ENCODE measurements at places on chromosomes 3 and 15.

DNA sequence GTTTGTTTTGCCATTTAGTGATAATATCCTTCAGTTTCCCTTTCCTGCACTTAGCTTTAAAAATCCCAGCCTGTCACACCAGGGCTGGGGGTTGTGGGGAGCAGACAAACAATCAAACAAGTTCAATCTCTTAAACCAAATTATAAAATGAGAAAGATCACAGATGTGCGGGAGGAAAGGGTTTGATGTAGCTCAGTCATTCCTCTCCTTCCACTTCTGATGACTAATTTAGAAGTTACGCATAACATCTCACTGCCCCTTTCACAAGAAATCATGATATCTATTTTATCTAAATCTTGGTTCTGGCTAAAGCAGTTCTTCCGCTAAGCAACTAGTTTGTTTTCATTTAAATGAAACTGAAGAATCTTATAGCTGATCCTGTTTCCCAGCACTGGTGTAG, 34.1 kb upstream of the ATG7 start:
- no peak for DNase-seq

DNA sequence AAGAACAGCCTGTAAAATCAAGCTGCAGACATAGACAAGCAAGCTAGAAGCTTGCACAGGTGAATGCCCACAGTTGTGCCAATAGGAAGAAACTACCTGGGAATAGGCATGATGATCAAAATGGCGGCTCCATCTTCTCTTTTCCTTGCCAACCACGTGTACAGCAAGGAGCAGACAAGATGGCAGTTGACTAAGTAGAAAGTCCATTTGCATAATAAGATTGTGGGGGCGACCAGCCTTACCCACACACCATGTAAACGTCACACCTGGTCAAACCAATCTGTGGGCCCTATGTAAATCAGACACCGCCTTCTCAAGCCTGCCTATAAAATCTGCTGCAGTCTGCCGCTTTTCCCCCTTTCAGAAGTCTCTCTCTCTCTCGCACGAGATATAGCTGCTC, 25.1 kb upstream of the ANKRD34C start:
- DNase-seq, result no peak

- no peak for DNase-seq
Observed at GRCh38 chr3:146540236-146540635, 4.2 kb downstream of the PLSCR1 start.

DNA sequence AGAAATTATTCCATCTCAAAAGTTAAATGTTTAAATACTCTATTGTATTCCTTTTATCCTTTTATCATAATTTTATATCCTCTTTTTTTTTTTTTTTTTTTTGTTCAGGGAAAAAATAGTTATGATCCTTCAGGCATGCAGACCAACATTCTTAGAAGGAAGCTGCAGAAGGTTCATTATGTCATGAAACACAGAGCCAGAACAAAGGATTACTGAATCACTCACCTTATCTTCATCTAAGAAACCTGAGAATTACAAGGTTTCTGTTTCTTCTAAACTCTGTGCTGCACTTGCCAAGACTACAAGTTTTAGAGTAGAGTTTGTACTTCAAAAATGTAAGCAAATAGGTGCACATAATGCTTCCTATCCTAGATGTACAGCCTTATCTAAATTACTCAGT, 3.3 kb downstream of the PLCH1 start:
- no peak for DNase-seq

- DNase-seq, result no peak
Observed at GRCh38 chr15:60529332-60529731, 50.4 kb upstream of the ICE2 start.

- peak; percentile 43 for DNase-seq
Observed at GRCh38 chr15:64046421-64047153, at the start of gene DAPK2. TSS of gene DAPK2 (minus strand) at chr15:64046485. CDS start at chr15:64040261, 6,224 bp downstream.

GRCh38 chr15:34952481-34952880, 17.1 kb downstream of the AQR start:
- DNase-seq, result no peak

DNA sequence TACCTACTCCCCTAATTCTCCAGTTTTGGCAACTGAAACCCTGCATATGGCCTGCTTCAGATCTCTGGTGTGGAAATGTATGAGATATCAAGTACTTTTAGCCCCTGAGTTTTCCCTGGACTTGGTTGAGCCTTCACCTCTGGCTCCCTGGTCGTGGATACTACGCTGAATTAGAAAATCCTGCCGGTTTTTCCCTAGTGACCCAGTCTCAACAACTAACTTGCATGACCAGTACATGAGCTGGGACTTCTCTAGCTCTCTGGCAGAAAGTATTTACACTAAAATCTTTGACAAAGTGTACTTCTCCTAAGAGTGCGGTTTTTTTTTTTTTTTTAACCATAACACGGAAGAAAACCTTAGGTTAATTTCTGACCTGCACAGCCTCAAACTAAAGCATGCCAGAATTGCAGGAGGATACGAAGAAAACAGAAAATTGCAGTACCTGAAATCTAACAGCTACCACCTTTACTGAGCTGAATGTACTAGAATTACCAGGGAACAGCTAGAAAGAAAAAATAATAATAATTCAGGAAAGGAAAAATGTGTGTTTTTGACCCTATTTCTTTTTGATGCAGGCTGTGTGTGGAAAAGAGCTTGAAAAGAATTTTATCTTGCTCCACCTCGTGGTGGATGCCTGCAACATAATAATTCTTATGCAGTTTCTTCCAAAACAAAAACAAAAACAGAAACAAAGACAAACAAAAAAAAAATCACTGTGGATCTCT, 165.6 kb downstream of the GMNC start:
- no peak for DNase-seq

DNA sequence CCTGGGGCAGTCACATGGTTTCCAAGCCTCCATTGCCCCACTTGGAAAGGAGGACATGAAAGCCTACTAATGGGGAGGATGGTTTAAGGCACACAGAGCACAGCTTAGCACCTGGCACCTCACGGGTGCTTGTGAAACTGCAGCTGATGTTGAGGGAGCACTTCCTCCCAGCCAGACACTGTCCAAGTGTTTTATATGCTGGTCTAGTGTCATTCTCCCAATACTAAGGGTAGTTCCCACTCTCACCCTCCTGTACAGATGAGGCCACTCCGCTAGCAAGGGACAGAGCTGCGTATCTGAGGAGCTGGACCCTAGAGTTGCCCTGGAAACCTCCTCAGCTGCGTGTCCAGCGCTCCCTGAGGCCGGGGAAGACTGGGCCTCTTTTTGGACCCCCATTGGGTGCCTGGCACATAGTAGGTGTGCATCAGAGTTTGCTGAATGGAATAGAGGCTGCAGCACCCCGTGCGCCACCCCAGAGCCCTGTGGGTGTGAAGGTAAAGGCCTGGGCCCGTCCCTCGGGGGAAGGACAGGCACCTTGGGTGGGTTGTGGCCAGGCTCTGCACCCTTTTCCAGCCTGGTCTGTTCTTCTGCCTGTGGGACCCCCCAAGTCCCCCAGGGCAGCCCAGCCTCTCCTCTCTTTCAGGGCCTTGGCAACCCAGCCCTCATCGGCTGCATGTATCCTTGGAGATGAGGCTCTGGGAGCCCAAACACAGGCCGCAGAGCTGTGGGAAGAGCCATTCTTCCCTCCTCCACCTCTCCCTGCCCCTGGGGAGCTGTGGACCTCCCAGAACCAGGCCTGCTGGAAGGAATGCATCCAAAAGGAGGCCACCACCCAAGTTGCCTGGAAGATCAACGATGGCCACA, 31.3 kb downstream of the DNASE1L3 start:
- no peak for DNase-seq

DNA sequence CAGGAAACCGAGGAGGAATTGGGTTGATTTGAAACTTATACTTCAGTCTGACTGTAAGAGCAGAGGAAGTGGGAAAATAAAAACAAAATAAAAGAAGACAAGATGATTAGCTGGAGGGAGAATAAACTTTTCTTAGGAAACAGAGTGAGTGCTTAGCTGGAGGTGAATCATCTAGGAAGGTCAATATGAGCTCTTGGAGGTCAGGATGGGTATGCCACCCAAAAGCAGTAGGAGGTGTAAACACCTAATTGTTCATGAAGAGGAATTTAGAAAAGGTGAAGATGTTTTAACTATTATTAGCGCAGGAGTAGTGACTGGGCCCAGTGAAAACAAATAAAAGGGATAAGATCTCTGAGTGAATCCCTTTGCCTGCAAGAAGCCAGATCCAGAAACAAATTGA, 39.9 kb upstream of the ARL14 start:
- DNase-seq, result no peak

DNA sequence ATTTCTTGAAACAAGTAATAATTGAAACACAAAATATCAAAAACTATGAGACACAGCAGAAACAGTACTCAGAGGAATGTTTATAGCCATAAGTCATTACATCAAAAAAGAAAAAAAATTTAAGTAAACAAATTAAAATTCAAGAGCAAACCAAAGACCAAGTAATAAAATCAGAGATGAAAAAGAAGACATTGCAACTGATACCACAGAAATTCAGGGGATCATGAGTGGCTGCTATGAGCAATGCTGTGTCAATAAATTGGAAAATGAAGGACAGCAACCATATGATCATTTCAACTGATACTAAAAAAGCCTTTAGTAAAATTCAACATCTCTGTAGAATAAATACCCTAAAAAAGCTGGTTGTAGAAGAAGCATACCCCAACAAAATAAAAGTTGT, 644.1 kb upstream of the BCHE start:
- no peak for DNase-seq

Data from stimulated activated CD8-positive, alpha-beta memory T cell treated with anti-CD3 and anti-CD28 coated beads, Interleukin-7, amount 100 ng/mL, for 1 hour (primary cell).